ENCODE measurements at places on chromosomes 2 and 18. TPM values are rescaled to one million over a fixed set of nuclear protein-coding genes. Genes with fewer than 3 reads are reported as not detected.

Gene MARS2
- 17.9 TPM for total RNA-seq

Gene DSG4
- not detected for total RNA-seq

Gene CXCR1
- total RNA-seq: not detected

Gene ERCC3
- 52.3 TPM for total RNA-seq

Gene TUBA3E
- total RNA-seq: not detected

Gene IL1RN
- not detected for total RNA-seq

Gene DPYSL5
- not detected for total RNA-seq

Gene EVA1A
- 22.1 TPM for total RNA-seq

DNA sequence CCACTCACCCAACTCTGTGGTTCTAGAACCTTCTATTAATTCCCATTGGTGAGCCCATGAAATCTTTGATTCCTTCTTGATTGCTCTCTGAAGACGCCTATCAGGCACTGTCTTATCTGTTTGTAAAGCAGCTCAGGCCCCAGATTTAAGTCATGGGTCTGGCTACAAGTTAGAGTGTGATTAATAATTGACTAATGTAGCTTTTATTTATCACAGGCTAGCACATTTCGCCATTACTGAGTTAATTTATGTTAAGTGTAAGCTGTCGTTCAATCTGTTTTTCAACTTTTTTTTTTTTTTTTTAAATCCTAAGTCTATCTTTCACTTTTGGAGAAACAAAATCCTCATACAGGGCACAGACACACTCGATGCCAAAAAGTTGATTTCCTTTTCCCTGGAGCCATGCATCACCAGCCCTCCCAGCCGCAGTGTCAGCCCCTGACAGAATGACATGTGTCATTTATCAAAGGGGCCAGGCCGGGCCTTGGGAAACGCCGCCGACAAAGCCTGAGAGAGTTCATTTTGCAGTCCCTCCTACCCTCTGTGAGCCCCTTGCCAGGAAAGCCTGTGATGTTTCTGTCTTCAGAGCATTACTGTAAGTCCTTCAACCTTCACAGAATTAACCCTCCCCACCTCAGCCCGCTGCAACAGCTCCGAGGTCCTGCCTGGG is 15.8 kb downstream of the TSHZ1 start:
- no peaks in the 10 kb centered on the region for H3K4me1 ChIP-seq
- no peaks in the 10 kb centered on the region for H3K27me3 ChIP-seq
- DNase-seq: no peak
- peak overlapping the region; percentile 9 for H3K4me3 ChIP-seq
- H3K27ac ChIP-seq: peak overlapping the region; percentile 7
- no peaks in the 10 kb centered on the region for H3K36me3 ChIP-seq

DNA sequence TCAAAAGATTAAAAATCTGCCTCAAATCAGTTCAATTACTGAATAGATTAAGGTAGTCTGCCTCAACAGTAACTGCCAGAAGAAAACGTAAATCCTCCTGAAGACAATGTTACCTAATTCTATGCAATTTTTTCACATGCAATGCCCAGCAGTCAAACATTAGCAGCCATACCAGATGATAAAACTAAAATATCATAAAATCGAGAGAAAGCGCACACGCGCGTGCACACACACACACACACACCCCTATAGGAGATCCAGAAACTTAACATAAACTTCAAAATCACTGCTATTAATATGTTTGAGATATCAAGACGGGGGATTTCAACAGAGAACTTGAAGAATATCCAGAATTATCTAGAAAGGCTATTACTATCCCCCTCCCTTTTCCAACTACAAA is 32.9 kb downstream of the ROCK2 start:
- H3K4me1 ChIP-seq: no peaks in the 10 kb centered on the region
- no peaks in the 10 kb centered on the region for H3K36me3 ChIP-seq
- no peak overlapping the region for H3K4me3 ChIP-seq
- no peaks in the 10 kb centered on the region for H3K27me3 ChIP-seq
- no peak overlapping the region for H3K27ac ChIP-seq

- DNase-seq: no peak
- no peaks in the 10 kb centered on the region for H3K36me3 ChIP-seq
- no peak overlapping the region for H3K27ac ChIP-seq
- H3K27me3 ChIP-seq: no peaks in the 10 kb centered on the region
- H3K4me3 ChIP-seq: no peak overlapping the region
These were observed 291.2 kb downstream of the RAD51AP2 start for GRCh38 chr2:17226941-17227490.

DNA sequence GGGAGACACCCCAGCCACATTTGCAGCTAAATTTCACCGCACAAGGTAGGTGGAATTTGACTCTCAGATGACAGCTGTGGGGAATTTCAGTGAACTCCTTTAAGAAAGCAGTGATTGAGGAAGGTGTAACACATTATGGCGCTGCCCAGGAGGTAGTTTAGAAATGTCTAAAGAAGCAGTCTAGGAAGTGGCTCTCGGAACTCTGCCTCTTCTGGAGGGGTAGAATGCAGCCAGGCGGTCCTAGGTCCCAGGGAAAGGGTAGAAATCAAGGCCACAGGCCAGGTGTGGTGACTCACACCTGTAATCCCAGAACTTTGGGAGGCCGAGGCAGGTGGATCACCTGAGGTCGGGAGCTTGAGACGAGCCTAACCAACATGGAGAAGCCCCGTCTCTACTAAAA is 179.0 kb upstream of the HAAO start:
- no peaks in the 10 kb centered on the region for H3K27me3 ChIP-seq
- H3K4me3 ChIP-seq: no peak overlapping the region
- DNase-seq: no peak
- H3K27ac ChIP-seq: peak overlapping the region; percentile 68
- no peaks in the 10 kb centered on the region for H3K36me3 ChIP-seq

GRCh38 chr18:703213-703967 is 9.0 kb downstream of the ENOSF1 start:
- peak overlapping the region; percentile 85 for H3K27ac ChIP-seq
- DNase-seq: peak; percentile 37
- no peaks in the 10 kb centered on the region for H3K27me3 ChIP-seq
- H3K4me1 ChIP-seq: no peaks in the 10 kb centered on the region
- no peak overlapping the region for H3K4me3 ChIP-seq

- H3K27me3 ChIP-seq: no peaks in the 10 kb centered on the region
- no peak overlapping the region for H3K27ac ChIP-seq
- H3K4me3 ChIP-seq: no peak overlapping the region
- no peaks in the 10 kb centered on the region for H3K36me3 ChIP-seq
- no peaks in the 10 kb centered on the region for H3K4me1 ChIP-seq
These were observed 62.7 kb upstream of the DOCK10 start for GRCh38 chr2:225104971-225105370.

GRCh38 chr18:50569930-50570329 is 10.0 kb downstream of the MAPK4 start:
- H3K4me3 ChIP-seq: no peak overlapping the region
- no peak for DNase-seq
- H3K27ac ChIP-seq: no peak overlapping the region
- H3K4me1 ChIP-seq: no peaks in the 10 kb centered on the region

GRCh38 chr2:189783451-189783926 is 650 bp downstream of the ORMDL1 start:
- no peak for DNase-seq
- no peaks in the 10 kb centered on the region for H3K36me3 ChIP-seq
- no peaks in the 10 kb centered on the region for H3K27me3 ChIP-seq

DNA sequence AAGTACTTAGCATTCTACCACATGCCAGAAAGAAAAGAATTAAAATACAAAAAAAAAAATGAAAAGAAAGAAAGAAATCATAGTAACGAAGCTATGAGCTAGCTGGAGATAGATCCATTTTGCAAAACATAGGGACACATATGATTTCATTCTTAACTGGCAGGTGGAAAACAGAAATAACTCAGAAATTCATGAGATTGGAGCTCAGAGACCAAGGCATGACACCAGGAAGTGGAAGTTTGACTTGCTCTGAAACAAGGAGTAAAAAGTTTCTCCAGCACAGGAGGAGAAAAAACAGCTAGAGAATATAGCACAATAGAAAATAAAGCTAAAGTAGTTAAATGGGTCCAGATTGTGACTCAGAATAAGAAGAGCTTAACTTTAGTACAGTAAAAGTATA is 278.1 kb downstream of the ZEB2 start:
- no peaks in the 10 kb centered on the region for H3K4me1 ChIP-seq
- no peak overlapping the region for H3K4me3 ChIP-seq
- H3K36me3 ChIP-seq: no peaks in the 10 kb centered on the region
- no peak for DNase-seq

- no peak for DNase-seq
- H3K36me3 ChIP-seq: no peaks in the 10 kb centered on the region
- H3K27me3 ChIP-seq: no peaks in the 10 kb centered on the region
- H3K4me3 ChIP-seq: no peak overlapping the region
- no peak overlapping the region for H3K27ac ChIP-seq
These were observed 485.2 kb upstream of the REG3G start for GRCh38 chr2:78540255-78540654.

DNA sequence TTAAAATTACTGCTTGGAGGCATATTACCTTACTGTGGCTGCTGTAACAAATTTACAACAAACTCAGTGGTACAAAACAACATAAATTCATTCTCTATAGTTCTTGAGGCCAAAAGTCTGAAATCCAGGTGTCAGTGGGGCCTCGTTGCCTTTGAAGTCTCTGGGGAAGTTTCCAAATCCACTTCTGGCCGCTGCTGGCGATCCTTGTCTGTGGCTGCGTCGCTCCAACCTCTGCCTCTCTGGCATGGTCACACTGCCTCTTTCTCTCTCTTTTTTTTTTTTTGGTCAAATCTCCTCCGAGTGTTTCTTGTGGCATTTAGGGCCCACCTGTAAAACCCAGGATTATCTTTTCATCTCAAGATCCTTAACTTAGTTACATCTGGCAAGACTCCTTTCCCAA is 182.8 kb downstream of the ST6GAL2 start:
- H3K4me1 ChIP-seq: no peaks in the 10 kb centered on the region
- no peaks in the 10 kb centered on the region for H3K27me3 ChIP-seq
- no peak overlapping the region for H3K4me3 ChIP-seq
- no peak for DNase-seq
- H3K36me3 ChIP-seq: no peaks in the 10 kb centered on the region

DNA sequence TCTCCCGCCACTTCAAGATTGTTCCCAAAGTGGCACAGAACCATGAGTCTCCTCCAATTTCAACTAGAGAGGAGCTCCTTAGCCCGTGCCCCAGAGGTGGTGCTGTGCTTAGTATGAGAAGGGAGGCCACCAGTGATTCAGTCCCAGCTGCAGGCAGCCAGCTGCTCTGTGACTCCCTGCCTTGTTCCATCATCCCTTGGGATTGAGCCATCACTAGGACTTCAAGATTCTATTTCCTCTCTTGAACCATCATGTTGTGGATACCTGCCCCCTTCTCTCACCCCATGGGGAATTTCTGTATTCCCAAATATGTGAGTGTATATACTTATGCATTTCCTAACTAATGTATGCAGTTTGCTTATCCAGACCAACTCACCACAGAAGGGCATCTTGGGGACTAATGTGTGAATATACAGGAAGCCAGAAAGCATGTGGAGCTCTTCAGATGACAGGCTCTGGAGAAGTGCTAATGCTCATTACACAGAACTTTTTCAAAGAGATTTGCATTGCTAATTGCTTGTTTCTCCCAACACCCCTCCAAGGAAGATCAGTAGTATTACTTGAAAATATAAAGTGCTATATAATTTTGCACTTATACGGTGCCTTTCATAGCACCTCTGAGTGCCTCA is 111.0 kb upstream of the MAP3K20 start:
- H3K27ac ChIP-seq: no peak overlapping the region
- H3K4me1 ChIP-seq: no peaks in the 10 kb centered on the region
- no peaks in the 10 kb centered on the region for H3K27me3 ChIP-seq

DNA sequence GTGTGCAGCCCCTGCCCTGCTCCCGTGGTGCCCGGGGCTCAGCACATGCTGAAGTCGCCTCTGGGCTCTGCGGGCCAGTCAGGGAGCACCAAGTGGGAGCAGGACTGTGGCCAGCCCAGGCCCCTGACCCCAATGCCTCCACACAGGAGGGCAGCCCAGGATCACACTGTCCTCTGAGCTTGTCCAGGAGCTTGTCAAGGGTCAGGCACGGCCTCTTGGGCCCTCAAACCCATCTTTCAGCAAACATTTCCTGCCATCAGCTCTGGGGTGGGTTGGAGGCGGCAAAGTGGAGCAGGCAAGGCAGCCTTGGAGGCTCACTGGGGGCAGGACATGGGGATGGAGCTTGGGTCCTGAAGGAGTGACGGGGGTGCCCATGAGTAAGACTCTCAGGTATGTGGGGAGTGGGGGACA is 10.3 kb downstream of the SNED1 start:
- H3K36me3 ChIP-seq: no peaks in the 10 kb centered on the region
- no peak for DNase-seq
- no peak overlapping the region for H3K4me3 ChIP-seq
- no peak overlapping the region for H3K27ac ChIP-seq
- H3K4me1 ChIP-seq: no peaks in the 10 kb centered on the region

DNA sequence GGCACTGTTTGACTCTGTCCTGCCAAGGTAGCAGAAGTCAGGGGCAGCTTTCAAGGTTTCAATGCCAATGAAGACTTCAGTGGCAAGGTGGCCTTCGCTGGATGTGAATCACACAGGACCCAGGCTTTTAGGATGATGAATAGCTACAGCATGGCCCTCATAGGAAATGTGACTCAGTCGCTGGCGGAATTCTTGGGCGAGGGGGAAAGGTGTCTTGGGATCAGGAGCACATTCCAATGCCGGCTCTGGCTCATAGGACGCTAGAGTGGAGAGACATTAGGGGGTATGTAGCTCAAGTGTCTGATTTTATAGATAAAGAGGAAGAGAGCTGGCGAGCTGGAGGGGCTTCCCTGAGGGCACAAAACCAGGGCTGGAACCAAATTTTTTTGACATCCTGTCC is 68.6 kb downstream of the SMIM21 start:
- H3K36me3 ChIP-seq: no peaks in the 10 kb centered on the region
- DNase-seq: no peak
- H3K4me3 ChIP-seq: no peak overlapping the region
- no peaks in the 10 kb centered on the region for H3K4me1 ChIP-seq
- H3K27ac ChIP-seq: no peak overlapping the region

DNA sequence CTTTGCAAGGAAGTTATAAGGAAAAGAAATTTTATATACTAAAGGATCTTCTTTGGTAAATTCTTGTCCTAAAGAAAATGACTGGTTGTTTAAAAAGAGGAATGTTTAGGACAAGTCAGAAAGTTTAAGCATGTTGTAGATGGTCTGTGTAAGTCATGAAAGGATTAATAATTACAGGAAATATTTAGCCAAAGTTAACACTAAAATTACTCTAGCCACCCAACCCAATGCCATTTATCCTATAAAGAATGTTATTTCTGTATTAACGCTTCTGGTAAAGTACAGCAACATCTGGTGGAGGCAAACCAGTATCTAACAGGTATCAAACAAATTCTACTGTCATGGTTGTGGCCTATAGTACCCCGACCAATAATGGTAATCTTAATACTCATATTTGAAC is 546.9 kb upstream of the PKDCC start:
- no peaks in the 10 kb centered on the region for H3K27me3 ChIP-seq
- H3K4me3 ChIP-seq: no peak overlapping the region
- H3K4me1 ChIP-seq: no peaks in the 10 kb centered on the region
- H3K36me3 ChIP-seq: no peaks in the 10 kb centered on the region
- no peak for DNase-seq

GRCh38 chr2:20421988-20422370 is 24.9 kb upstream of the RHOB start:
- no peaks in the 10 kb centered on the region for H3K27me3 ChIP-seq
- peak; percentile 85 for DNase-seq
- H3K27ac ChIP-seq: peak overlapping the region; percentile 58
